NCI-H345 (cell line): ENCODE measurements at places on chromosomes 16 and 17.

DNA sequence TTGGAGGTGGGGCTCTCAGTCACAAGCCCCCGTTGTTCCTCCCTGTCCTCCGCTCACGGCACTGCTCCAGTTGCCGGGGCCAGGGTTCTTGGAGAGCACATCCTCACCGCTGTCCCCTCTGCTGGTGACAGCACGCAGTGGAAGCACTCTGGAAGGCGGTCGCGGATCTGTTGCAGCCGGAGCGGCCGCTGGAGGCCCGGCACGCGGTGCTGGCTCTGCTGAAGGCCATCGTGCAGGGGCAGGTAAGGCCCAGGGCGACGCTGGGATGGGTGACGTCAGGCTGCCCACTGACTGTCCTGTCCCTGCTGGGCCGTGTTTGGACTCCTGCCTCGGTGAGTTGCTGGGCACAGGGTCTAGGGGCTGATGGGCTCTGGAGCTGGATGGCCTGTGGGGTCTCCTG, 5.4 kb downstream of the TSC2 start:
- no peak for DNase-seq

DNA sequence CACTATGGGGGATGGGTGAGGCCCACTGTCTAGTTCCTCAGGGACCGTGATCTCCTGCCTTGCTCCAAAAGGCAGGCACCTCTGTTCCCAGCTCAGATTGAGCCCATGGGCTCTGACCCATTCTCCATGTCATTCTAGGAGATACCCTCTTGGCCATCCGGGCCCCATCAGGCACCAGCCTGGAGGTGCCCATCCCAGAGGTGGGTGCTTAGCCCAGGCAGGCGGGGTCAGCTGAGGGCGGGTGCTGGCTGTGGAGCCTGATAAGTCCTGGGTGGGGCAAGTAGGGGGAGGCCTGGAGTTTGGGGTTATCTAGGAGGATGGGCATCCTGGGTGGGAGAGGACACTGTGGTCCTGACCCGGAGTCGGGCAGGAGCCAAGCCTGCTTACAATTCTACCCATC, 2.3 kb downstream of the E2F4 start:
- DNase-seq: no peak

DNA sequence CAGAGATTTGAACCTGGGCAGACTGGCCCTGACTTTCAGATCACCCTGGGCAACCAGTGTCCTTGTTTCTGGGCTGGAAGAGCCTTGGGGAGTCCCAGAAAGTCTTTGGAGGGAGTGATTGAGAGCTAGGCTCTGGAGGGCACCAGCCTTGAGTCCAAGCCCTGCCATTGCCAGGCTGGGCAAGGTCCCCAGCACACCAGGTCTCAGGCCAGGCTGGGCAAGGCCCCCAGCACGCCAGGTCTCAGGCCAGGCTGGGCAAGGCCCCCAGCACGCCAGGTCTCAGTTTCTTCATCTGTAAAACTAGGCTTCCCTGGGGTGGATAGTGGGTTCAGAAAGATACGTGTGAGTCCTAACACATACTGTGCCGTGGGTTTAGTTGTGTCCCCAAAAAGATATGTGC, 135.0 kb downstream of the IRF8 start:
- no peak for DNase-seq

GRCh38 chr17:59837308-59838051, 55.3 kb downstream of the TUBD1 start:
- DNase-seq: peak; percentile 81

DNA sequence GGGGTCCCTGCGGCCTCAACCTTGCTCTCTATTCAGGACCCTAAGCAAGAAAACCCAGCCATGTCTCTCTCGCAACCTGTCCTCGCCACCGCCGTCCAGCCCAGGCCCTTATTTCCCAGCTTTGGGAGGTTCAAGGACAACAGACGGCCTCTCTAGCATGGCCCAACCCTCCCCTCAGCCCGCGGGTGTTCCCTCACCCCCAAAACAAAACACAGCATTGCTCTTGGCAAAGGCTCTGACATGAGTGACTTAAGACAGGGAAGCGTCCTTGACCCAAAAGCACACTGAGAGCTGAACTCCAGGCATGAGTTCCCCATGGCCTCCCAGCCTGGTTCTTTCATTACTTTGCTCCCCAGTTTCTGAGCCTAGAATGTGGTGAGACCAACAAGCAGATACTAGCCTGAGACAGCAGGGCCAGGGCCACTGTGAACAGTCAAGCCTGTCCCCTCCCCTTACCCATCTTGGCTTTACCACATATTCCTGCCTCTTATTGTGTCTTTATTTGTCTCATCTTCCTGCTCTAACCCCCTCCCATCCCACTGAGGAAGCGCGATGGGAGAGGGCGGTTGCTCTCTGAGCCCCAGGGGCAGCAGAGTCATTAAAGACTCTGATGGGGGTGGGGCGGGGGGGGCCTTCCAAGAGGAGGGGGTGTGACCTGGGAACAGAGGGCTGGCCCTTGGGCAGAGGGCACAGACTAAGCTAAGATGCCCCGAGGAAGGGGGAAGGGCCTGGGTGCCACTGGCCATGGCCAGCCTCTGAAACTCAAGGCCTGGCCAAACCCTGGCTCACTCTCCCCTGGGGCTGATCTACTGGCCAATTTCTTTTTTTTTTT, 11.8 kb downstream of the SREBF1 start:
- DNase-seq: no peak

GRCh38 chr16:10883004-10883403, 6.0 kb downstream of the CIITA start:
- DNase-seq: no peak

DNA sequence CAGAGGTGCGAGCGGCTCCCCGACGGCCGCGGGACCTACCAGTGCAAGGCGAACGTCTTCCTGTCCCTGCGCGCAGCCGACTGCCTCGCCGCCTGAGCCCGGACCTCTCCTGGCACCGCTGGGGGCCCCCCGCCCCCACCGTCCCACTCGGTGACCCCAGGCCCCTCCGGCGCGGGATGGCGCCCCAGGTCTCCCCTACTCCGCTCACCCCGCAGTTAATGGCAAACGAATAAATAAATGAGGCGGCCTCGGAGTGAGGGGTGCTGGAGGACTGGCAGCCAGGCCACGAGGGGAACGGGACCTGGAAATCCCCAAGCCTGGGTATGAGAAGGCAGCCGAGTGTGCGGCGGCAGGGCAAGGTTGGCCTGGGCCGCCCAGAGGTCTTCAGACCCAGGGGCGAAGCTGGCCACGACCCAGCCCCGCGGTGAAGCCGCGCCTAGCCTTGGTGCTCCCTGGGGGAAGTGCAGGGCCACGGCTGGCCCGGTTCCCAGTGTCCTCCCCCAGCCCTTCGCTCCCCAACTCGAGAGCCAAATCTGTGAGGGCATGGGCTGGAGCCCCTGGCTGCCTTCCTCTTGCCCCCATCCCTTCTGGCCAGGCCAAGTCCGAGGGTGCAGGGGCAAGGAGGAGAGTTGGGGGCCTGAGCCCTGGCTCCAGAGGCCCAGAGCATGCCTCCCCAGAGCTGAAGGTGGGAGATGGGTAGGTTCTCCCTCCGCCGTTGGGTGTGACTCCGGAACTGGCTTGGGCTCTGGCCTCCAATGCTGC, 796 bp downstream of the NPB start:
- DNase-seq: no peak

DNA sequence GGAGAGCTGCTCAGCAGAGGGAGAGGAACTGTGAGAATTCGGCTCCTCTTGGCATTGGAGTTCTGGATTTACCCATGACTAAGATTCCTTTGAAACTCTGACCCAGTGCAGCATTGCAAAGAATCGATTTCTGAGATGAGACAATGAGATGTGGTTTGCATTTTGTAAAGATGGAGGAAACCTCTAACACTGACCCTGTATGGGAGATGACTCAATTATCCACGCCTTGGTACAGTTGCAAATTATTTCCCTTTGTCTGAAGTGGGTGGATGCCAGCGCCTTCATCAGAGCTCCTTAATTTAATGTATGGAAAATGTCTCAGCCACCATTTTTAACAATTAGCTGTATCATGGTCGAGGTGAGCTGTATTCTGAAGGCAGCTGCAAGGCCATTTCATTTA, 53.4 kb downstream of the NUP93 start:
- no peak for DNase-seq

GRCh38 chr17:72238157-72238673, 117.4 kb downstream of the SOX9 start:
- DNase-seq: no peak

GRCh38 chr17:1491443-1492248, 840 bp downstream of the MYO1C start:
- peak; percentile 8 for DNase-seq

GRCh38 chr16:85448557-85449190, 164.4 kb upstream of the GSE1 start:
- DNase-seq: peak; percentile 92

DNA sequence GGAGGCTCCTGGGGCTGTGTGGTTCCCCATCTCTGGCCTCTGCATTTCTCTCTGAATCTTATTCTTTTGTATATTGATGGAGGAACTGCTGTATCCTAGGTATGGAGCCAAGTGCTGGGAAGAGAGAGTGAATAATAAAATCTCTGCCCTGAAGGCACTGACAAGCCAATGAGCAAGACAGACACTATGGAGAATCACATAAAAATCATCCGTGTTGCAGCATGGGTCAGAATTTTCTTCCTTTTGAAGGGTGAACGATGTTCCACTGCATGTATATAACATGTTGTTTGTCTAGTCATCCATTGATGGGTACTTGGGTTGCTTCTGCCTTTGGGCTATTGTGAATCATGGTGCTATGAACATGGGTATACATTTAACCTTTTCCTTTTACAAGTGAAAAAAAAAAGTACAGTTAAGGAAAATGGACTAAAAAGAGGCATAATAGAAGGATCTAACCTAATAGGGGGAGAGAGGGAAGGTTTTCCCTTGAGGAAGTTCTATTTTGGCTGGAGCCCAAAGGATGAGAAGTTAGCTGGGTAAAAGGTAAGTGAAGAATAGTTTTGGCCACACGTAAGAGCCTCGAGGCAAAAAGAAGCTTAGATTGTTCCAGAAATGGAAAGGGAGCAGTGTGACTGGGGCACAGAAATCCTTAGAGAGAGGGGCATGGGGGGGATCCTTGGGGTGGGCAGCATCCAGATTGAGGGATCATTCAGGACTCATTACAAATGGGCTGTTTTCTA, 32.3 kb upstream of the GNA13 start:
- DNase-seq: no peak

DNA sequence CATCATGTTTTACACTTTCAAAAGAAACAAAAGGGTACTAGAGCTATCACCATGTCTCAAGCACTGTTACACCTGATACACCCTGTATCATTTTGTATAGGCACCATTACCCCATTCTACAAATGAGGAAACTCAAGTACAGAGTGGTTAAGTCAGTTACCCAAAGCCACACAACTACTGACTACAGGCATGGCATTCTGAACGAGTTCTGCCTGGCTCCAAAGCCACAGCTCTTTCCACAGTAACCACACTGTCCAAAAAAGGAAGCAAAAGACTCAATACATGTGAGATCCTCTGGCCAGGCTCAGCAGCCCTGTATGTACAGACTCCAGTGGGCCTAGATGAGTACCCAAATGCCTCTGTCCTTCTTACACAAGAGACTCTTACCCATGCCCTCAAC, 4.7 kb downstream of the DYNC1LI2 start:
- DNase-seq: no peak

- peak; percentile 1 for DNase-seq
These were observed 316.3 kb downstream of the CBLN1 start for GRCh38 chr16:48965386-48965785.

GRCh38 chr17:48030531-48030930, 7.1 kb downstream of the COPZ2 start:
- no peak for DNase-seq

GRCh38 chr16:51072591-51072990, 78.5 kb downstream of the SALL1 start:
- DNase-seq: no peak

GRCh38 chr16:339680-340079, 12.8 kb downstream of the AXIN1 start:
- no peak for DNase-seq

- DNase-seq: no peak
These were observed 86.2 kb upstream of the CA10 start for GRCh38 chr17:52244689-52245088.

GRCh38 chr16:25625620-25626019, 66.1 kb upstream of the HS3ST4 start:
- DNase-seq: no peak

GRCh38 chr17:34755371-34755770, 176.0 kb downstream of the TMEM132E start:
- no peak for DNase-seq

GRCh38 chr16:75745242-75745641, 19.0 kb upstream of the CPHXL start:
- no peak for DNase-seq

DNA sequence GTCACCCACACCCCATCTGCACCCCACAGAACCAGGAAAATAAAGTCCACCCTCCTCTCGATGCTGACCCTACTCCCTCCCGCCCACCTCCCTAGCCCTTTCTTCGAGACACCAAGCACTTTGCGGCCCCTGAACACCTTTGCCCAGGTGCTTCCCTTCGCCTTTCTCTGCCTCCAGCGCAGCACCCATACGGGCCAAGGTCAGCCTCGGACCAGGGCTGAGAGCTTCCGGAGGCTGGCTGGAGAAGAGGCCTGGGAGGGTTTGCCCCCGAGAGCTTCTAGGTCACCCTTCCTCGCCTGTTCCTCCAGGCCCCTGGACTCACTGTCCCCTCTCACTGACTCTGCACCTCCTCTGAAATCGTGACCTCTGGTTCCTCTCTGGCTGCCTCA, 2.7 kb upstream of the NHERF2 start:
- no peak for DNase-seq
